ENCODE measurements at places on chromosomes 2 and 18.

- DNase-seq: no peak
Observed at GRCh38 chr2:1559589-1560175, 146.4 kb downstream of the TPO start.

DNA sequence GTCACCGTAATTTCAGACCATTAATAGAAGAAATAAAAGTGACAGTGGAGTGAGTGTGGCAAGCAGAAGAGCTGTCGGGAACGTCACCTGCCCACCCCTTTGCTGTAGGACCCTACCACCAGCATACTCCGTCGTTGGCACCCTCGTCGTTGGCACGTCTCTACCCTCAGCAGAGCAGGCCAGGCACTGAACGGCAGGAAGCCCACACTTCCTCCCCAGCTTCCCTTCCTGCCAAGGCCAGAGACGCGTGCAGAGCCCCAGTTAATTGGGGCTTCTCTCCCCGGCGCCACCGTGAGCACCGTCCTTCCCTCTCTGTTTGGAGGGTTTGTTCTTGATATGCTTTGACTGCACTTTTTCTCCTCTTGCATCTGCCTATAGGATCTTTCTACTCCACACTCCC, 27.0 kb upstream of the NFATC1 start:
- DNase-seq: no peak

GRCh38 chr2:119756837-119757236, 2.9 kb upstream of the PTPN4 start:
- DNase-seq: peak; percentile 86

GRCh38 chr2:134722728-134723127, 3.9 kb upstream of the TMEM163 start:
- DNase-seq: no peak

DNA sequence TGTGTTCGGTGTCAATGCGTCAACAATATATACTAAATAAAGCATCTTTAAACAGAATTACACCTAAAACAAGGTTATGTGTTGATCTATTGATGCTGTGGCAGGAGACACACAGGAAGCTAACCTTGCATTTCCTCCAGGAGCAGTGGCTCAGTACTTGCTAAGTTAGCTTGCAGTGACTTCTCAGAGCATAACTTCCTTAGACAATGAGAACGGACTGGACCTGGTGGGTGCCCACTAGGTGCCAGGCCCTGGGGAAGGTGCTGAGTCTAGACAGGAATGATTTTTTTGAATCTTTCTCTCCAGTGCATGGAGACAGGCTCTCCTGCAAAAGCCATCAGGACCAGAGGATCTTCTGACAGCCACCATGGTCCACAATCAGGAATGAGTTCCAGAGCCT, 73.8 kb upstream of the MGAT4A start:
- DNase-seq: no peak

DNA sequence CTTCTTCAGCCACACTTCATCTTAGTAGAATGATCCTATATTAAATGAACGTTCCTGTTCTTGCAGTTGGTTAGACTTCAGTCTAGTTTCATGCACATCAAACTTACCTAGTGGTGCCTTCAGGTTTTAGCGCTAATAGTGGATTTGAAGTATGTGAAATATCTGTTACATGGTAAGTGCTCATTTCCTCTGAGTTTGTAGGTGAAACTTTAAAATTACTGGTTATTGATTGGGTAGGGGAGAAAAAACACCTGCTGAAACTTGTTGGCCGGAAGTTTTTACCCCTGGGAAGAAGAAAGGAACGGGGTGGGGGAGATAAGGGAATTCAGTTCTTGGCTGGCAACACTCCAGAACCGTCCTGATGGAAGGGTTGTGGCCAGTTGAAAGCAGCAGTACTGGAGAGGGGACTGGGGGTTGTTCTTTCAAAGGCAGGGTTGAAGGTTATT, 112.8 kb downstream of the SPTBN1 start:
- DNase-seq: no peak

All from renal cortical epithelial cell (primary cell).